ENCODE measurements at places on chromosomes 5 and 9.

GRCh38 chr9:109937861-109938453, 158.0 kb downstream of the PALM2AKAP2 start:
- DNase-seq = no peak

DNA sequence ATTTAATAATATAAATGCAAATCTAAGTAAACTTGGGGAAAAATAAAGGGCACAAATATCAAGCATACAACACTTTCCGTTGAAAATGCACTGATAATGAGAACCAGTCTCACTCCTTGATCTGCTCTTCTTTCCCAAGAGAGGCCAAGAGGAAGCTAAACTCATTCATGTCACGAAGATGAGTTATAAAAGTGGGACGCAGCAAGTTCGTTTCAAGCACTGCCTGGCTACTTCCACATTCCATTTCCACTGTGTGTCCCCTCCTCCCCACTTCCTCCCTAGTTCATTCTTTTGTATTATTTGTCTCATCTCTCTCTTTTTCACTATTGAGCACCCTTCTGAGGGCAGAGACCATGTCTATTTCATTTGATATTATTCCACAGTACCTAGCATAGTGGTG, 158.1 kb downstream of the SLC24A2 start:
- DNase-seq = no peak

- DNase-seq = no peak
Observed at GRCh38 chr9:18722882-18723281, 248.9 kb downstream of the ADAMTSL1 start.

DNA sequence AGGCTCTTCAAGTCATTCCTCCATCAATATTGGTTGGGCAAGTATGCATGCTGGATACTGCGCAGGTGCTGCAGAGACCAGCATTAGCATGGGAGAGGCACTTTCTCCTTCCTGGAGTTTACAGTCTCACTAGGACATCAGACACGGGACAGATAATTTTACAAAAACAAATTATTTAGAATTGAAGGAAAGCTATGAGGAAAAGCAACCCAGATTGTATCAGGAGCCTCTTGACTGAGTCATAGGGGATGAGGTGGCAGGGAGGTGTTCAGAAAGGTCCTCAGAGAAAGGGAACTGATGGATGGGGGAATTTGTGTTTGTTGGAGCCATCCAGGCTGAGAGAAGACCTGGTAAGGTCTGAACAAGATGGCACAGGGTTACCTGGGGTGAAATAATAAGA, 24.5 kb upstream of the RAB14 start:
- peak; percentile 49 for DNase-seq

DNA sequence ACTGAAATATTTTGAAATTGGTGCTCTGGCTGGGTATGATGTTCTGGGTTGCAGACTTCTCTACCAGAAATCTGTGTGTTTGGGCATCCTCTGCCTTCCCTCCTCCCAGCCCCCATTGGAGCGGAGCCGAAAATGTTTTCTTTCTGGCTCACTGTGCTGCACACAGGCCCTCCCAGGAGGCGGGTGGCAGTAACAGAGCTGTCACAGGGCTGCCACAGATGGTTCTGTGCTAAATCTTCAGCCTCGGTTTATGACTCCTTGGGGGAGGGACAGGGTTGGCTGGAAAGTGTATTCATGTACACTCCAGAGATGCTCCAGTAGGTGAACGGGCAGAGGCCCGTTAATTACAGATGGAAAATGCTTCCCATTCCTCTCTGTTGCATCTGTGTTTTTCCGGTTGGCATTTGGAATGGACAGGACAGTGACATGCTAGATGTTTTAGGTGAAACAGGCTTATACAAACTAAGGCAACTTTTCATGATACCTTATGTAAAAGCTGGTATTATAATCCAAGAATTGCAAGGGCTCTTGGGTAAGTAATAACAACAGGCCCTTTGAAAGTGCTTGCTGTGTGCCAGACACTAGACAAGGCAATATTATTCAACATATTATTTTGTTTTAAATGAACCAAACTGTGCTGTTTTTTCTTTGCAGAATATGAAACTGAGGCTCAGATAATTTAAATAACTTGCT, 180.2 kb downstream of the ADCY2 start:
- DNase-seq = no peak

- no peak for DNase-seq
Observed at GRCh38 chr5:173631478-173631877, 15.0 kb upstream of the BOD1 start.
